CMK (cell line): ENCODE measurements at places on chromosomes 4 and X.

- no peak for DNase-seq
These were observed 62.7 kb upstream of the HELT start for GRCh38 chr4:184955636-184956035.

- no peak for DNase-seq
These were observed 24.3 kb downstream of the MAGEB17 start for GRCh38 chrX:16191605-16192004.

DNA sequence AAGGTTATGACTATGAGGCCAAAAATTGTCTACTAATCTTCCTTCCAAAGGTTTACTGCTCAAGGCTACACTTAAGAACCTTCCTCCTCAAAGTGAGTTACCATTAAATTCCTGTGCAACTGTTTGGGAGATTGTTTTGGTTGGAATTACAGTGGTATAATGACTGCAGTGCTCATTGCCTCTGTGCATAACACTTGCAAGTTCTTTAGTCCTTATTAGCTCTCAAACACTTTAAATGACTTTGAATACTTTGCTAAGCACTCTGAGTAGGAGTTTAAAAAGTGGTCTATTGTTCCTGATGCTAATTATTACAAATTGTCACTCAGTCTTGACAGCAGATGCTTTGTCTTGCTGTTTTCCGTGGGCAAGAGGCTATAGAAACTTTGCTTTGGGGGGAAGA, 422.8 kb upstream of the PABPC4L start:
- DNase-seq, result no peak

GRCh38 chr4:18209448-18209847, 187.9 kb upstream of the LCORL start:
- no peak for DNase-seq

DNA sequence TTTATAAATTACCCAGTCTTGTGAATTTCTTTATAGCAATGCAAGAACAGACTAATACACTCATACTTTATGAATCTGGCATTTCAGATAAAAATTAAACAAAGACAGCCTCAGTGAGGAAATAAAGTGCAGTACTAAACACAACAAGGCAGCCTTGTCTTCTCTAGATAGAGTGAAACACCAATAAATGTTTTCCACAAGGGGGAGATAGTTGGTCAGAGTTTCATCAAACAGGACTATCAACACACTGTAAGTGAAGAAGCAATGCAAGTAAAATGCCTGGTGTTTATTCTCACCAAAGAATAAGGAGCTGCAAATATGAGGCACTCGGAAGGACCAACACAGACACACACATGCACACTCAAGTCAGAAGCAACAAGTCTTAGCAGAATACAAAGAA, 62.8 kb downstream of the FAM9B start:
- DNase-seq, result no peak

GRCh38 chr4:20273793-20274192, 22.1 kb downstream of the SLIT2 start:
- no peak for DNase-seq

DNA sequence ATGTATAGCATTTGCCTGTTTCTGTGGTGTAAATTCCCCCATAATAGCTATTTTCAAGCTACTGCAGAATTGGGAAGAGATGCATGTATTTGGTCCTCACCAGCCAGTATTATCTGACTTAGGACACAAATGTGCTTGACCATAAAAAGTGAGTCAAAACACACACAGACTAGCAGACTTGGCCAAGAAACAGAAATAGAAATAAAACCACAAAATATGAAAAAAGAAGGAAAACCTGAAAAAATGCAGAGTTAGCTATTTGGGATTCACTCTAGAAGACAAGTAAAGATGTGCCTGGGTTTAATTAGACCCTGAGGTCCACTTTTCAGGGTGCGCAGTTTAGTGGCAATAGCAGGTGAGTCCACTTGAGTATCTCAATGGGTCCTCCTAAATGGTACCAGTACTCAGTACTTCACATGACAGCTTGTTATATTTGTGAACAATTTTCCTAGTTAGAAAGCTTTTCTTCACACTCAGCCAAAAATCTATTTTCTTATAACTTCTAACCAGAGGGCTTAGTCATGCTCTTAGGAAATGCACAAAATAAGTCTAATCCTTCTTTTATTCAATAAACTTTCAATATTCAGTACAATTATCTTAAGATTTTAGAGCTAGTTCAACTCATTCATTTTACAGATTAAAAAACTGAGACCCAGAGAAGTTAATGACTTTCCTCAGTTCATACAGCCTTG, 108.7 kb upstream of the JADE1 start:
- no peak for DNase-seq

DNA sequence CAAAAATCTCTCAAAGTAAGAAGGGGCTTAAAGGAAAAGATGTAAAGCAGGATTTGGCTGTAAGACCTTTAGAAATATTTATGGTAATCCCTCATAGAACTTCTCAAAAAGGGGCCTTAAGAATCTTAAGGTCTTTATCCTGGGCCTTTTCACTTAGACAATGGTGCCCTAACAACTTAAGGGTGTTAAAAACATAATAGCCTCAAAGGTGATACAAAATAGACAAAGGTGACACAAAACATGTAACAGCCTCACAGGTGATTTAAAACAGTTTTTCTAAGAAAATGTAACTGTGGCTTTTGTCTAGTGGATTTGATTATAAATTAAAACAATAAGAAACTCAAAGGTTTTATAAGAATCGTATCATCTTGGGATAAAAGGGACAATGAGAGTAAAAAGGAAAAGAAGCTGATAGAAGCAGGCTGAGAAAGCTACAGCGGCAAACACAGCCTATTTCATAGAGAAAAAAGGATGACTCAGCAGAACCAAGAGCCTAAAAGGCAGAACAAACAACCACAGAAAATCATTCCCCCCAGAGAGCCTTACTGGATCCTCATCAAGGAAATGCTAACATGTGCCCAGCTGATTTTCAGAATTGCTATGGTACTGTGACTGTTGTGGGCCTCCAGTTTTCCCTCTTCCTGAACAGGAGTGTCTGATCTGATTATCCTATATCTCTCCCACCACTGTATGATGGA, 164.3 kb downstream of the STPG2 start:
- no peak for DNase-seq

DNA sequence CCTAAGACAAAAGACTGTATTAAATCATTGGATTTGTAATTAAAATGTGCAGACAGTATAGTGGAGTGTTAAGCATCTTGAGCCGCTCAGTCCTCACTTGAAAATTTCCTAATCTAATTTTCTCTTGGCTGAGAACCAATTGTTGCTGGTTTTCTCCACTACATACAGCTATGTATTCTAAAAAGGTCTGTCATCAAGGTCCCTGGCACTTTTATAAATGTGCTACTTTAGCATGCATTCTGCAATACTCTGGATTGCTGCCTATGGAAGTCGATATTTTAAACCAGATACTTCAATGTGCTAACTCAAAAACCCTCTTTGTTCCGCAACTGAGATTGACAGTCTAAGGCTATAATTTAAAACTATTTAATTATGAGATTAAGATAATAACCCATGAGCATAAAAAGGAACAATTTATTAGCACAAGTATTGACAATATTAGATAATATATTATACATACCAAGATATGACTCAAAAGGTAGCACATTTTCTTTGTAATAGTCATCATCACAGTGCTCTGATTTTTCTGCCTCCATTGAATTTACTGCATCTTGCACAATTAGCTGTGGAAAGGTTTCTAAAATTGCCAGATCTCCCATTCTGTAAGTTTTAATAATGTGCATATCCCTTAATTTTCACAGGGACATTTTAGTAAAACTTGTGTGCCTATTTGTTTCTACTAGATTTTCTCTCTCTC, 815.1 kb downstream of the ADGRL3 start:
- DNase-seq, result no peak

DNA sequence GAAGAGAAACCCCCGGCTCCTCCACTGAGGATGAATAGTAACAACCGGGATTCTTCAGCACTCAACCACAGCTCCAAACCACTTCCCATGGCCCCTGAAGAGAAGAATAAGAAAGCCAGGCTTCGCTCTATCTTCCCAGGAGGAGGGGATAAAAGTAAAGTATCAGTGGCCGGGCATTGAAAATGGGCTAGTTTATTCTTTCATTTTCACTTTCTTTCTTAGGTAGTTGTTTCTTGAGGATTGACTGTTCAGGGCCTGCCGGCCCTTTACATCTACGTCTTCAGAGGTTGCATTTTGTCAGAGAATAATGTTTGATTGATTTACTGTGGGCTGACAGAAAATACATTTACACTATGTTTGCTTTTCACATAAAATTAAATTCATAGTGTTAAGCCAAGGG, 27.1 kb downstream of the PAK3 start:
- no peak for DNase-seq

GRCh38 chr4:1137063-1137776, 23.9 kb upstream of the RNF212 start:
- DNase-seq, result no peak

DNA sequence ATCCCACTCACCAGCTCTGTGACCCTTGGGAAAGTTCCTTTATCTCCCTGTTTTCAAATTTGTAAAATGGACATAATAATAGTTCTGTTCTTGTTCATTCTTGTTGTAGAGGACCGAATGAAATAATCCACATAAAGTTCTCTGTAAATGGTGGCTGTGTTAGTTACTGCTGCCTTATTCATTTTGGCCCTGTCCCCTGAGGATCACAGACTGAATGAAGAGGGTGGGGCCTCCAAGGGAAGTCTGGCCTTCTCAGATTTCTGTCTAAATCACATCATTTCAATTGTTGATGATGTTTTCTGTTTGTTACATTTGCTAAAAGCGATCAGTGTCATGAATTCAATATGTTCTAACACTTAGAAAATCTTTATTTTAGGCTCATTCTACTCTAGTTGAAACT, 117.9 kb downstream of the PPEF1 start:
- no peak for DNase-seq

DNA sequence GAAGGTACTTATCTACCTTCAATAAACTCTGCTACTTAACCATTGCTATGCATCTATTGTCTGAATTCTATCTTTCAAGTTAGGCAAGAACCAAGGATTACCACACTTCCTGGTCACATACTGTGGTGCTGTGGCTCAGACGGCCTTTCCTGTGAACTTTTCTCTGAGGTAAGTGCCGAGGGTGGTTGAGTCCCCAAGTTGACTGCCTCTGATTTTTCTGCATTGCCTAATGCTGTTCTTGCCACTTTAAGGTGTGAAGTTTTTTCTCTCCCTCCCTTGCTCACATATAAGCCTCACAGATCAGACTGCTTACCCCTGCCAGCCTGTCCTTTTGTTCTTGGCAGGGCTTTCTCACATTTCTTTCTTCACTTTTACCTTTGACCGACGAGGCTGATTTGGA, 348.0 kb upstream of the POU3F4 start:
- DNase-seq, result no peak

DNA sequence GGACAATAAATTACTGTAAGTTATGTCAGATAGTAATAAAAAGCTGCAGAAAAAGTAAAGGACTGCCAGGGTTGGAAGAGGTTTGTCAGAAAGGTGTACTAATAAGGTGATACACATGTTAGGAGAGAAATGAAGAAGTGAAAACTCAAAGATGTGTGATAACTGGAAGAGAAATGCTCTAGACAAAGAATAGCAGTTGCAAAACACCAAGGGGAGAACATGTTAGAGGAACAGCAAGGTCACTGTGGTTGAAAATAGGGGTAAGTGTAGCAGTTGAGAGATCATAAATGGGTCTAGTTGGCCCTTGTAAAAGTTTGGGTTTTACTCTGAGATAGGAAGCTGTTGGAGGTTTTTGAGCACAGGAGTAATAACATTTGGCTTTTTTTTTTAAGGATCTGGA, 46.9 kb downstream of the HSPA4L start:
- DNase-seq, result no peak

DNA sequence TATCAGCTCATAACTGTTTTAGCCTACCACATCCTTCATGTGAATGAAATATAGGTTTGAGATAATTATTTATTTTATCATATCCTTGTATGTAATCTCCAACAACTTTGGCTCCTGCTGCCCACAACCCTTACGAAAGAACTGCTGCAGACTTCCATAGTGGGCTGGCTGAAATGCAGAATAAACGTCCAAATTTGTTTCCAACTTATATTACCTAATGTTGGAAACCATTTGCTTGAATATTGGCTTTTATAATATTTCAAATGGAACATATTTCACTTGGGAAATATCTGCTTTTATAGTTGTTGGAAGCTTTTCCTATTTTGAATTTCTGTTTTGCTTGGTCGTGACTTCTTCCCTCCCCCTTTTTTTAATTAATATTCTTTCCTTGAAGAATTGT, 45.0 kb upstream of the ITM2A start:
- no peak for DNase-seq

- DNase-seq, result no peak
These were observed 84.0 kb upstream of the GRPR start for GRCh38 chrX:16039363-16039762.

- DNase-seq, result peak; percentile 79
These were observed 32.9 kb upstream of the XK start for GRCh38 chrX:37652589-37653231.

DNA sequence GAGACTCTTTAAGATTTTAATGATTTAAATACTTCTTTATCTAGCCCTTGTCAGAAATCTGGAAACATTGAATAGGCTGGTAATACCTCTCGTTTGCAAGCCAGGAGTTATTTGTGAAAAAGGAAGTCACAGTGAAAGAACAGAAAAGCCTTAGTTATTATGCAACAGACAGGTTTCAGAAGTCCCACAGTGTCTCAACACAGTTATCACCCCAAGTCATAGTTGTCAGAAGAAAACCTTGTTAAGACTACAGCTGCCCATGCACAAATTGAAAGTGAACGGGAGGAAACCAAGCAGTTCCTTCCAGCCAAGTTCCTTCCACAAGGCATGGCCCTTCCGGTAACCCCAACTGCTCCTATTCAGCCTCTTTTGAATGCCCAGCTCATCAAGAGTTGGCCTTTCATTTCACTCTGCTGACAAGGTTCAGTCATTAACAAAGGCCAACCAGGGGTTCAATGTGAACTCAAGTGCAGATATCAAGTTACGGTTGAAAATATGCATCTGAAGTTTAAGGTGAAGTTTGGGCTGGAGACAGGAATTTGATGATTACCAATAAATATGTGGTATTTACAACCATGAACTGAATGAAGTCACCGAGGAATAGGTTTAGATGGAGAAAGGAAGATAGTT, 15.6 kb downstream of the ALPK1 start:
- DNase-seq, result no peak

DNA sequence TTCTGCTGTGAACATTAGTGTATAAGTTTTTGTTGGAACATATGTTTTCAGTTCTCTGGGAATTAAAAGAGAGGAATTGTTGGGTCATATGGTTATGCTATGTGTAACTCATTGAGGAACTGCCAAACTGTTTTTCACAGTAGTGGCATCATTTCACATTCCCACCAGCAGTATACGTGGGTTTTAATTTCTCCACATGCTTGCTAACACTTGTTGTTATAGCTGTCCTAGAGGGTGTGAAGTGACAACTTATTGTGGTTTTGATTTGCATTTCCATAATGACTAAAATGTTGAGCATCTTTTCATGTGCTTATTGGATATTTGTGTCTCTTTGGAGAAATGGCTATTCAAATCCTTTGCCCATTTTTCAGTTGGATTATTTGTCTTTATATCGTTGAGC, 13.7 kb downstream of the APELA start:
- no peak for DNase-seq

GRCh38 chrX:49238735-49239134, 3.5 kb downstream of the CCDC22 start:
- DNase-seq, result no peak

- DNase-seq, result no peak
These were observed 366.5 kb downstream of the CXXC4 start for GRCh38 chr4:104128031-104128849.

- no peak for DNase-seq
These were observed 700.7 kb downstream of the PCDH18 start for GRCh38 chr4:136831553-136831952.
